ENCODE measurements at places on chromosomes 3 and 15.

DNA sequence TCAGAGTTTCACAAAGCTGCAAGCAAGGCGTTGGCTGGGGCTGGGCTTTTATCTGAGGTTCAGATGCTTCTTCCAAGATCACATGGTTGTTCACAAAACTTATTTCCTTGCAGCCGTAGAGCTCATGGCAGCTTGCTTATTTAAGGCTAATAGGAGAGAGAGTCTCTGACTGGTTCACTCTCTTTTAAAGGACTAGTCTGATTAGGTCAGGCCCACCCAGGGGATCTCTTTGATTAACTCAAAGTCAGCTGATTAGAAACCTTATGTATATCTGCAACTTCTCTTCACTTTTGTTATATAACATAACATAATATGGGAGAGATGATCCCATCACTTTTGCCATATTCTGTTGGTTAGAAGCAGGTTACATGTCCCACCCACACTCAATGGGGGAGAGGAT lies 99.9 kb upstream of the CCNL1 start:
- DNase-seq = no peak

GRCh38 chr3:72255791-72256559 lies 471.0 kb upstream of the PROK2 start:
- DNase-seq = peak; percentile 56

- peak; percentile 13 for DNase-seq
These were observed 26.4 kb upstream of the CORO2B start for GRCh38 chr15:68552344-68552743.

DNA sequence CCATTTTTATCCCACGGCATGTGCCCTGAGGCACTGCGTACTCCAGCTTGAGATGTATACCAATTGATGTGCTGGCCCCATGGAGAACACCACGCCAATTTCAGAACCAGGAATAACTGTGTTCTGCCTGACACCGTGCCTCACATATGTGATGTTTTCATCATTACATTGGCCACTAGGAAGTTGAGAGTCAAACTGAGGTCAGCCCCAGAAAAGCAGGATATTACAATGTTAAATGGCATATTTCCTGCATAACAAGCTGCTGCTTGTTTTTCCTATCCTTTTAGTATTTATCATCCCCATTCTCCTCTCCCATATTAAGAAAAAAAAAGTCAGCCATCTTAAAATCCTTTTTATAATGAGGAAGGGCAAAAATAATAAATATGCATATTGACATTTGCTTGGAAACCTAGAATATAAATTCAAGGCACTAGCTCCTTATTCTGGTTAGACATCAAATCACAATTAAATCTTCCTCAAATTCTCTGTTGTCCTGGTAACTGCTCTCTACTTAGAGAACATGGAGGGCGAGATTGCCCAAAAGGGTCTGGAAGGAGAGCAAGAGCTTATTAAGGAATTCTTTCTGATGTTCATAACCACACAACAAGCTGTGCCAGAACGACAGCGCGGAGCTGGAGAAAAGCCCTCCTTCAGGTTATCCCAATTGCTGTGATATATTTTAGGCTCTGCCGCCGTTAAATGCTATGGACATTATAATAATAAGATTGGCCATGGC lies 112.6 kb downstream of the UACA start:
- DNase-seq = no peak

GRCh38 chr3:37072892-37073291 lies 79.6 kb downstream of the MLH1 start:
- no peak for DNase-seq

DNA sequence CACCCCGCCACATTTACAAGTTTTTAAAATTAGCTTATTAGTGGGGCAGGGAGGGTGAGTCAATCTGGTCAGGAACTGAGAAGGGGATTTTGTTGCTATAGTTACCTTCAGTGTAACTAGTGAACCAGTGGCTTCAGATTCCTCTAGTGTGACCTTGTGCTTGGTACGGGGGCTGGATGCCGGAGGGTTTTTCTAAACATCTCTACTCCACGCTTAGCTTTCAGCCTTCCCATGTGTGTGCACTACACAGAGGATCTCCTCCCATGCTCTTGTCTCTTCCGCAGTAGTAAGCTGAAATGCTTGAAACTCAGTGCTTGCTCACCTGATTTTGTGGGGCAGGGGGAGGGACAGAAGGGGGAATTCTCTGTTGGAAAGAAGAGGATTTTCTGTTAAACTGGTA lies 67.9 kb upstream of the AKAP13 start:
- DNase-seq = no peak

- DNase-seq = peak; percentile 42
These were observed 62.3 kb upstream of the GATA2 start for GRCh38 chr3:128555098-128555825.

GRCh38 chr15:48062148-48062872 lies 58.5 kb upstream of the SLC24A5 start:
- peak; percentile 62 for DNase-seq

GRCh38 chr3:50124800-50125178 lies 30.3 kb upstream of the SEMA3F start:
- peak; percentile 60 for DNase-seq

DNA sequence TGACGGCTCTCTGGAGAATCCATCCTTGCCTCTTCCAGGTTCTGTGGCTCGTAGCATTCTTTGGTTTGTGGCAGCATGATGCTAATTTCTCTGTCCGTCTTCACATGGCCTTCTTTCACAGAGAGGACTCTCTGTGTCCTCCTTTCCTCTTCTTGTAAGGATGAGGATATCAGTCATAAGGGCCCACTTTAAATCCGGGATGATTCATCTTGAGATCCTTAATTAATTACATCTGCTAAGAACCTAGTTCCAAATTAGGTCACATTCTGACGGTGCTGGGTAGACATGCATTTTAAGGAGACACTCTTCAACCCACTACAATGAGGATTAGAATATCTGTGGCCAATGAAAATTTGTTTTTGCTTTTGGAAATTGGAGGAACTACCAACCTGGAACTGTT lies 15.7 kb upstream of the GXYLT2 start:
- DNase-seq = no peak

GRCh38 chr15:33559207-33559890 lies 248.6 kb downstream of the RYR3 start:
- no peak for DNase-seq

DNA sequence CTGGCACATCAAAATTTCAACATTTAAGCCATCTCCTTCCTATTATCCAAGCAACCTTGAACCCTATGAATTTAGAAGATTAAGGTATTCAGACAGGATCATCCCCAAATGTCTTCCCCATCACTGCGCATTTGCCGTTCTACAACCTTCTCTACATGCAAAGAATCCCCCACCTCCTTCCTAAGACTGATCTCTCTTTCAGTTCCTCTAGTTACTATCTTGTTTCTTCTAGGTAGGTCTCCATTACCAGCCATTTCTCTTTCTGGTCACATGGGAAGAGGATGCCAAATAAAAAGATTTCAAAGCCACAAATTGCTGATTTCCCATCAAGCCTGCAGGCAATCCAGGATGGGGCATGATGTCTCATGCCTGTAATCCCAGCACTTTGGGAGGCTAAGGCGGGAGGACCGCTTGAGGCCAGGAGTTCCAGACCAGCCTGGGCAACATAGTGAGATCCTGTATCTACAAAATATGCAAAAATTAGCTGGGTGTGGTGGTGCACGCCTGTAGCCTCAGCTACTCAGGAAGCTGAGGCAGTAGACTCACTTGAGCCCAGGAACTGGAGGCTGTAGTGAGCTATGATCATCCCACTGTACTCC lies 29.7 kb upstream of the MTMR10 start:
- DNase-seq = no peak

DNA sequence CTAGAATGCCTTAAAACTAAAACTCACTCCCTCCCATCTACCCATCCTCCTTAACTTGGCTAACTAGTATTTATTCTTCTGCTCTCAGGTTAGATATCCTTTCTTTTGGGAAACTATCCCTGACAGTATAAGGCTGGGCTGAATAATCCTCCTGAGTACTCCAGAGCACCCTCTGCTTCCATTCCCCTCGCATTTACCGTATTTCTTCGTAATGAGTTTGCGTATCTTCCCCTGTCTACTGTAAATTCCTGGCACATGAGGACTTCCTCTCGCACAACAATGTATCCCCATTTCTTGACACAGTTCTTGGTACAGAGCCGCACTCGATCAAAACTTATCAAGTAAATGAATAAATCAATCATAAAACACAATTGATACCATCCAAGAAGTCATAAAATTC lies 82.9 kb upstream of the AKAP13 start:
- no peak for DNase-seq

GRCh38 chr3:120144267-120144666 lies 50.0 kb upstream of the GSK3B start:
- DNase-seq = no peak

GRCh38 chr15:97504031-97504792 lies 456.3 kb upstream of the ARRDC4 start:
- DNase-seq = no peak

- no peak for DNase-seq
These were observed 288.5 kb upstream of the UMPS start for GRCh38 chr3:124441766-124442165.

DNA sequence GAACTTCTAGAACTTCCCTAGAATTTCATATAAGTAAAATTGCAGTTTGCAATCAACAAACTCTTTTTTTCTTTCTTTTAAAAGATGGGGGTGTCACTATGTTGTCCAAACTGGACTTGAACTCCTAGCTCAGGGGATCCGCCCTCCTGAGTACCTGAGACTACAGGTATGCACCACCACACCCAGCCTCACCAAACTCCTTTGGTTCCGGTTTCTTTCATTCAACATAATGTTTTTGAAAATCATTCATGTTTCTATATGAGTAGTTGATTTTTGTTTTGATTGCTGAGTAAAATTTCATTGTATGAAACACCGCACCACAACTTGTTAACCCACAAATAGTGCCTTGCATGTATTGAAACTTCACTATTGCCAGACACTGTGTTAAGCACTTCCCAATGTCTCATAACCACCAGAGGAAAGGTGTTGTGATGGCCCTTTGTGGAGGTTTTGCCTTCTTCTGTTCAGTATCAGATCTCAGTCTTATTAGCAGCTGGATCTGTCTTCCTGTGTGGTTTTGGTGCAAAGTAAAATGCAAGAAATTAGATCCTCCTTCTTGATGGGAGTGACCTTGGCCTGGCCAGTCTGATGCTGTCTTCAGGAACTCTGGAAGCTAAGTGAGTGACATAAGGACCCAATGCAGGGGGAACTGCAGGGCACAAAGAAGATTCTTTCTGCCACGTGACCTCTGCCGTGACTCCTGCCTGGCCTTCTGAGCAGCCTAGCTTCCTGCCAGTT lies 78.8 kb upstream of the UBE2E1 start:
- DNase-seq = no peak

GRCh38 chr3:69324362-69325025 lies 61.4 kb downstream of the FRMD4B start:
- no peak for DNase-seq

DNA sequence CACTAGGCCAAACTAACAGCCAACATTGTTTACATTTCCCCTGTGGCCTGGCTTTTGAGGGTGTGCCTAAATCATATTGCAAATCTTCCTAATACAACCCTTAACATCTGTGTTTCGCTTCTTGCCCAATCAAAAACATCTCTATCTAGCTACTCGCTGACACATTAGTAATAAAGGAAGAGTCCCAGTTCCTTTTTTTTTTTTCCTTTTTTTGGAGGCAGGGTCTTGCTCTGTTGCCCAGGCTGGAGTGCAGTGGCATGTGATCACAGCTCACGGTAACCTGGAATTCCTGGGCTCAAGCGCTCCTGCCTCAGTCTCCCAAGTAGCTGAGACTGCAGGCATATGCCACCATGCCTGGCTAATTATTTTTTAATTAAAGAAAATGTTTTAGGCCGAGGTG lies 2.1 kb upstream of the SRPRB start:
- DNase-seq = no peak

GRCh38 chr15:96893159-96893906 lies 562.8 kb downstream of the NR2F2 start:
- DNase-seq = peak; percentile 64

- DNase-seq = no peak
These were observed 66.1 kb downstream of the LARS2 start for GRCh38 chr3:45454466-45454865.

DNA sequence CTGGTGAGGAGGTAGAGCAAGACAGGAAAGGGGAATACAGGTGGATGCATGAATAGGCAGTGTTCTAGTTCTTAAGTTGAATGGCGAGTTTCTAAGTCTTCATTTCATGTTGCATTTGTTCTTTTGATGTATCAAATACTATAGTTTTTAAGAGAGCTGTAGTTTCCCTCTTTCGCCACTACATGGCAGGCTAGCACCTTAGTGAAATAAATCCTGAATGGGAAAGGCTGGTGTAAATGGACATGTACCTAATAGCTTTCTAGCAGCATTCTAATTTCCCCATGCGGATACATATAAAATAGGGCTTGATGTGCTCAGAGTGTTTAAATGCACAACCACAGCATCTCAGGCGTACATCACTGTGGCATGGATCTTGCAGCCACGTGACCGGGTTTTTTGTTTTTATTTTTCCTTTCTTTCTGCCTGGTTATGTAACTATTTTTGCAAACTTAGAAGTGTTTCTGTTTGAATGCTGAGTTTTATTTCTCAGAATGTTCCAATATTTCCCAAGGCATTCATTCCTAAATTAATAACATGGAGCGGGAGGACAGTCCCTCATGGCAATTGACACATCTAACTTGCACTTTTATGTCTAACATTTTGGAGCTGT lies 23.5 kb upstream of the CLN6 start:
- DNase-seq = peak; percentile 56

- DNase-seq = no peak
These were observed 79.4 kb upstream of the VEPH1 start for GRCh38 chr3:157582637-157582973.

DNA sequence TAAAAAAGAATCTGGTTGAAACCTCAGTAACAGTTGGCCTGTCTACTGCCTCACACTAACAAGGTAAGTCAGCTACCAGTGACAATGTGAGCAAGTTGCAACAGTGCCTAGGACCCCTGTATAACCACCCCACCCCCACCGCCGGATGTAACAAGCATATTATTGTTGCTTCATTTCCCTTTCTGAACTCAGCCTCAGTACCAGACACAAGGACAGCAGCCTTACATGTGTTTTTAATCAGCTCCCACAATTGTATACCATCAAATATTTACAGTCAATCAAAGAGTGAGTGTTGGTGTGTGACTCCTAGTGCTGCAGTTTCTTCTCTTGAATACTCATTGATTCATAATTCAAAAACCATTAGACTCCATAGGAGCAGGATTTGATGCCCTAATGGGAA lies 96.4 kb downstream of the PYDC2 start:
- peak; percentile 5 for DNase-seq

- no peak for DNase-seq
These were observed 614.8 kb downstream of the ZIC1 start for GRCh38 chr3:148023994-148024393.

DNA sequence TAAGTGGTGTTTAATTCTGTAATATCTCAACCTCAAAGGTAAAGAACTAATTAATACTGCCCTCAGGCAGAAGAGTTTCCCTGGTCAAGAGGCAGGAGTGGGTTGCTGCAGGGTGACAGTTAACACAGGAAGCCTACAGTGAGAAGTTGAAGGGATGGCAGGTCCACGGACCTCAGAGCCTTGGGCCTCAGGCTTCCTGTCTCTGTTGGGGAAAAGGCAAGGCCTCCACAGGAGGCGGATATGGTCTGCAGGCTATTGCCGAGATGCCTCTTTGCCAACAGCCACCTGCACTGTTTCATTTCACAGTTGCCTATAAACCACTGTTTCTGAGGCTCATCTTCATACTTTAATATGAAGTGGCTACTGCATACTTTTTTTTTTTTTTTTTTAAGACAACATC lies 33.3 kb upstream of the RPN1 start:
- DNase-seq = no peak

All from retina (tissue), 1 donor.